Stimulated activated CD8-positive, alpha-beta memory T cell treated with anti-CD3 and anti-CD28 coated beads, Interleukin-4, amount 100 ng/mL, for 1 hour (primary cell): ENCODE measurements at places on chromosomes 12 and 14.

DNA sequence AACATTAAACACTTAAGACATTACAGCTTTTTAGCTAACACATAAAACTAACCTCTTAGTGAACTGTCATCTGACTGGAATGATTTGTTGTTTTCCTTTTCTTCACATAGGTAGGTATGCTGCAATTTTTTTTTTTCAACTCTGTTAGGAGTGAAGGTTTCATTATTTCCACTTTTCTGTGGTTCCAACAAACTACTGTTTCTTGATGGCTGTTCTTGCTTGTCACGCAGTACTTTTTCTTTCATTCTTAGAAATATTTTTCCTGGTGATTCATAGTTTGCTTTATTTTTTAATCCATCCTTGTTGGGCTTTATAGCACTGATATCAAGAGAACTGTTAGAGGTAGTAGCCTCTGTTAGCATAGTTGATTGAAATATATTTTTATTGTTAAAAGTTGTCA is 6.3 kb downstream of the MIS18BP1 start:
- no peak for DNase-seq

DNA sequence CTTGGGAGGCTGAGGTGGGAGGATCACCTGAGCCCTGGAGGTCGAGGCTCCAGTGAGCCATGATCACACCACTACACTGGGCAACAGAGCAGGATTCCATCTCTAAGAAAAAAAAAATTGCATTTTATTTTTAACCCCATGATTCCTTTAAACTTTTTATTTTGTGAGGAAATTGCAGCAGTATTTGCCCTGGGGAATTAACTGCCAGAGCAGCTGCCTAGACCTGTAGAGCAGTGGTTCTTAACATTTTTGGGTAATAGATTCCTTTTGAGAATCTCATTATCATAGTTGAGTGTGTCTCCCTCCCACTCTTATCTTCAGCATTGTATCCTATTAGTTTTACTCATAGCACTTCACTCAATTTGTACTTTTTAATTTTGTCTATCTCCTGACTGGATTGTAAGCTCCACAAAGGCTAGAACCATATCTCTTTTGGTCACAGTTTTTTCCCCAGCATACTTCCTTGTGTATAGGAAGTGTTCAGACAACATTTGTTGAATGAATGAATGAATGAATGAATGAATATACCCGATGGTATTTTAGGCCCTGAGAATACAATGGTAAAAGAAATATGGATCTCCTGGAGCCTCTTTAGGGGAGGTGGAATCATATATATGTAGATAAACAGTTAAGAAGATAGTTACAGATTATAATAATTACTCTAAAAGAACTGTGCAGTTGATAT is 40.6 kb downstream of the BRMS1L start:
- no peak for DNase-seq

DNA sequence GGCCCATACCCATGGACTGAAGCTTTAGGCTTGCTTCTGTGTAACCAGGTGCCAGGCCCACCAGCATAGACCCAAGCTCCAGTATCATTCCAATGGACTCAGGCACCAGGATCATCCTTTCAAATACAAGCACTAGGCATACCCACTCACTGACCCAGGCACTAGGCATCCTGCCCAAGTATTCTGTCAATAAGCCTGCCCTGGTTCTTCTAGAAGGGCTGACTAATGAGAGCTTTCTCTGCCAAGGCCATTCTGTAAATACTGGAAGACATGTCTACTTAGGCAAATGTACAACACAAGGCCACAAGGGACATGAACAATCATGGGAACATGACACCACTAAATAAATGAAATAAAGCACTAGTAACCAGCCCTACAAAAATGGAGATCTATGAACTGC is 352.2 kb downstream of the FSCB start:
- DNase-seq: no peak

- no peak for DNase-seq
Measured at GRCh38 chr12:127635838-127636237, 631.1 kb upstream of the TMEM132C start.

- no peak for DNase-seq
Measured at GRCh38 chr12:65496617-65497016, 218.1 kb downstream of the MSRB3 start.

DNA sequence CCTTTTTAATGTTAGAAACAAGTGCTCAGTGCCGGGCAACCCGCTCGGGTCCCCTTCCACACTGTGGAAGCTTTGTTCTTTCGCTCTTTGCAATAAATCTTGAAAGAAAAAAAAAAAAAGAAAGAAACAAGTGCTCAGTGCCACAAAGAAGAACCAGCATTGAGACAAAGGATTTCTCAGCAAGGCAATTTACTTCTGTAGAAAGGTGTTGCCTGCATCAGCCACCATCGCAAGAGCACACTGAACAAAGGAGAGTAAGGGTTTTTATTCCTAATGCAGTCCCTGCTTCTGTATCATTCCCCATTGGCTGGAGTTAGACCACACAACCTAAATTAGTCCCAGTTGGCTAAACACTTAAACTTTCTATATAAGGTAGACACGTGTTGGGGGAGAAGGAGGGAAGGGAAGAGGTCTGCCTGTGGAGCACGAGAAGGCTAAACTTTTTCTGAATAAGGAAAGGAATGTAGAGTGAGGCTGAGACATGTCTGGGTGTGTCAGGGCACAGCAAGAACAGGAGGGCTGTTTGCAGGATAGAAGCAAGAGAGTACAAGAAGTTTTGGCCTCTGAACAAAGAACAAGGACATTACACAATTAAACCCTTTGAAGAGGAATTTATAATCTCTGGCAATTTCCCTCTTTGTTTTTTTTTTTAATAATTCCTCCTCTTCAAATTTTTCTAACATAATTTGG is 21.4 kb downstream of the KLRF2 start:
- no peak for DNase-seq

GRCh38 chr14:80638620-80639515 is 302.7 kb downstream of the CEP128 start:
- no peak for DNase-seq

DNA sequence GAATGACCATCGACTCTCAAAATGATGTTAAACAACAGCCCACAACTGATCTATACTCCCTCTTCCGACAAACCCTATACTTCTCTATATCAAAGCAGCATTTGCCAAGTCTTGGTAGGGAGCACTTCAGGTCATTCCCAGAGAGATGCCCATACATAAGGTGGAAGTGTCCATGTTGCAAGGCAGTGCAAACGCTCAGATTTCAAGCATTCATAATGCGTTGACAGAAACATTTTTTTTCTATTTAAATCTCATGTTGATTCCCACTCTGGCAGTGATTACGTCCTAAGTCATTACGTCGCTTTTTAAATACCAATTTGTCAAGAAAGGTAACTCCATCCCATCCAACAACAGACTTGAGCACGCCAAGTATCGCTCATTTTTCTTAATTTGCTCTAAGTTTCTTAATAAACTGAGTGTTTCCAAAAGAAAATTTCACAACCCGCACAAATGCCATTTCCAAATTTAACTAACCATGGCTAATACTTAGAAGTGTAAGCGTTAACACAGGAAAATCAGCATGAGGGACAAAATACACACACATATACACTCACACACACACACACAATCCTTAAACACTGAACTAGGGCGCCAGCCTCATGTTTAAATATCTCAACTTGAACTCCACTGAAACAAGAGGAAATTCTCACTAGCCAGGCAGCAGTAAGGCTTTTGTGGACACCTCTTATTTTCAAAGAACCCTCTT is 1.1 kb downstream of the GXYLT1 start:
- no peak for DNase-seq
